ENCODE measurements at places on chromosomes 16 and 17. TPM values are rescaled to one million over a fixed set of nuclear protein-coding genes. Genes with fewer than 3 reads are reported as not detected.
A peak's percentile ranks its signal among the peaks of the same experiment; 100 is the strongest.

DNA sequence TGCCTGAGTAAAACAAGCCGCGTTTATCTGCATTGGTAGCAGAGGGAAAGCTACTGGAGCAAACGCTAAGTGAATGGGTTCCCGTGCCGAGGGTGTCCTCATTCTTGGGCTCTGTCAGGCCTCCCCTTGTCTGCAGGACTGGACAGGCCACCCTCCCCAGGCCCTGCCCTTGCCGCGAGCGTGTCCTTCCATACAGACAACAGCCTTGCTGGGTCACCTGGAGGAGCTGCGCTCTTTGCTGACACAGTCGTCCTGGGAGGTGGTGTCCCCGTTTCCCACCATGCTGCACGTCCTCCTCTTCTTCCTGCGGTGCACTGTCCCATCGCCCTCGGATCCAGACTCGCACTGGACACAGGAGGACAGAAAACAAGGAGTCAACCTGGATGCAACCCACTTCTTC lies 7.8 kb upstream of the MXRA7 start:
- no peak for DNase-seq

The TCAP gene
- total RNA-seq, result 286 TPM

DNA sequence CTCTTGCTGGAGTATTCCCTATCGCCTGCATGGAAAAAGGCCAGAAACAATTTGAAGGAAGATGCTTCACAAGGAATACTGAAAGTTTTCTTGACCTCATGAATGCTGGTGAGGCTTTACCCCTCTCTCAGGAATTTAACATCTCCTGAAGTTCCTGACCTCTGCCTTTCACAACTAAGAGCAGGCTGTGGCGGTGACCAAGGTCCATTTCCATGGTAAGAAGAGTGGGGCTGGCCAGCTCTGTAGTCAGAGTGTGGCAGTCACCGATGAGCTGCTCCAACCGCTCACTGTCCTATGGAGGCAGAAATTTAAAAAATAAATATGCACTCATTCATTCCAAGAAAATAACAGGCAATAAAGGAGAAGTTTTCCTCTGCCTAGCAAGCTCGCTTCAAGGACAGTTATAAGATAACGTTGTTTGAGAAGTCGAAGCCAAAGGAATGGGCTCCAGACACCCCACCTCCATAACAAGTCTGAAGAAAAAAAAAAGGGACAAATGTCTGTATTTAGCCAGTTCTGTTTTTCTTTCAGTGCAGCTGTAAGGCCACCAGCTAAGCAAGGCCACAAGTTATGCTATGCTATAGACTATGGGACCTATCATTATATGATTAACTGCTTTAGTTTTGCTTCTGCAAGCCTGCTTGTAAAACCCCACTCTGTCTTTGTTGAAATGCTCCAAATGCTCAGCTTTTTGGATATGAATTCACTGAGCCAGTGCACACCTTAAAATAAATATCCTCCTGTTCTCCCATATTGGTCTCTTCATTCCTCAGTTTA lies 6.0 kb upstream of the CCL4L2 start:
- DNase-seq, result no peak

DNA sequence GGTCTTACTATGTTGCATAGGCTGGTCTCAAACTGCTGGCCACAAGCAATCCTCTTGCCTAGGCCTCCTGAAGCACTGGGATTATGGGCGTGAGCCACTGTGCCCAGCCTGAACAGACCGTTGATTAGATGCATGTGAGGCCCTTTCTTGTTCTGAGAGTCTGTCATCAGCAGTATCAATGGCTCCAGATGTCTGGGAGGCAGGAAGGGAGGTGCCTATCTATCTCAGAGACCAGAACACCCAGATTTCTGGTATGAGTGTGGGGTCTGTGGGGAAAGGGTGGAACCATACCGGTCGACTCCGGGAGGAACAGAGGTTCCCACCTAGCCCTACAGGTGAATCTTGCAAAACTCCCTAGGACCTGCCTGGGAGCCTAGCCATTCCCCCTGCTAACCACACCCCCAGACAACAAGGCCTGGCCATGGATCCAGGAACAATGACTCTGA lies 71.7 kb downstream of the PRKCB start:
- DNase-seq, result no peak

- DNase-seq, result peak; percentile 79
Measured at GRCh38 chr17:48997103-48997826, at the start of gene IGF2BP1. TSS of gene IGF2BP1 (plus strand) at chr17:48997385. CDS start at chr17:48997746, 361 bp downstream.

The PRAC1 gene
- not detected for total RNA-seq

All from muscle of leg (tissue), 16 donors.